ENCODE measurements at places on chromosomes 4 and X. TPM values are rescaled to one million over a fixed set of nuclear protein-coding genes. Genes with fewer than 3 reads are reported as not detected.

DNA sequence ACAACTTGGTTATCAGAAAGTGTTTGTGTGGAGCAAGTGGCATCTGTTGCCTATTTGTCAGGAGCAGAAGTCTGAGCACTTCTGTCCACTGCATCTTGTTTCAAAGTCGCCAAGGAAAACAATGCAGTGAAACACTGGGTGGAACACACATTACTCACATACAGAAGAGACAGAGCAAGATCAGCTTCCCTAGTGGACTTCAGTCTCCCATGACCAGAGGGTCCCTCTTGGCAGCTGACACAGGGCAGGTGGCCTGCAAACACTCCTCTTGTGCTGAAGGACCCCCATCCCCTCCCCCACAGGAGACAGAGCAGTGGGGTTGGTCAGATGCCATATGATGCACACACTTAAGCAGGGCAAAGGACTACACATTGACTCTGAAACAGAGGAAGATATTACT, 3.6 kb upstream of the BBS12 start:
- no peak for DNase-seq

DNA sequence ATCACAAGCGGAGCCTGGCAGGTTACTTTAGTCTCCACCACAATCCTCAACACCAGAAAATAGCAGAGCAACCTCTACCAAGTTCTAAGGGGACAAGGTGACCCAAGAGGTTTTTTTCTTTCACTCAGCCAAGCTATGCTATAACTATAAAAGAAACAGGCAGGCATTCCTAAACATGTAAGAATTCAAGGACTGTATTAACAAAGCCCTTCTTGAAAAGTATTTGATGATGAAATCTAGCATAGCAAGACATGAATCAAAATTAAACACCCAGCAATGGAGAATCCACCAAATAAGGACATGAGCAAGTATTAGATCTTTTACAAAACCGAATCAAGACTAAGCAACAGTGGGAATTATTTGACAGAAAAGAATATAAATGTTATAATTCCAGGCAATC, 25.7 kb upstream of the C1QTNF7 start:
- no peak for DNase-seq

DNA sequence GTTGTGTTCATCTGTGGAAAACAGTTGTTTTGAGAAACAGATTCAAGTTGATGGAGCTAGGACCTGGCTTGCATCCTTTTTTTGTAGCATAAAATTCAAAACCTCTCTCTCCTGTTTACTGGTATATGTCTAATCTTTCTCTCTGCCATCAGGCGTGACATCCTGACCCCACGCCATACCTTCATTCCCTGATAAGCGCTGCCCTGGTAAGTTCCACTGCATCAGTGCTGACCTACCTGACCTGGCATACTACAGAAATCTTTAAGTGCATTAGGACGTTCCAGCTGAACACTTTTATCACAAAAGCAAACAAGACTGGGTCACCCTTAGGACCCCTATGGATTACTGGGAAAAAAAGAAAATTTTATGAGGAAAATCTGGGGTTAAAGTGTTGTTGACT, 230.7 kb downstream of the SHROOM3 start:
- no peak for DNase-seq

DNA sequence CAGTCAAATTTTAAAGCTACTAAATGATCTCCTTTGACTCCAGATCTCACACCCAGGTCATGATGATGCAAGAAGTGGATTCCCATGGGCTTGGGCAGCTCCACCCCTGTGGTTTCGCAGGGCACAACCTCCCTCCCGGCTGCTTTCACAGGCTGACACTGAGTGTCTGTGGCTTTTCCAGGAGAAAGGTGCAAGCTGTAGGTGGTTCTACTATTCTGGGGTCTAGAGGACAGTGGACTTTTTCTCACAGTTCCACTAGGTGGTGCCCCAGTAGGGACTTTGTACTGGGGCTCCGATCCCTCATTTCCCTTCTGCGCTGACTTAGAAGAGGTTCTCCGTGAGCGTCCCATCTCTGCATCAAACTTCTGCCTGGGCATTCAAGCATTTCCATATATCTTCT, 845.2 kb downstream of the PCDH18 start:
- DNase-seq: no peak

DNA sequence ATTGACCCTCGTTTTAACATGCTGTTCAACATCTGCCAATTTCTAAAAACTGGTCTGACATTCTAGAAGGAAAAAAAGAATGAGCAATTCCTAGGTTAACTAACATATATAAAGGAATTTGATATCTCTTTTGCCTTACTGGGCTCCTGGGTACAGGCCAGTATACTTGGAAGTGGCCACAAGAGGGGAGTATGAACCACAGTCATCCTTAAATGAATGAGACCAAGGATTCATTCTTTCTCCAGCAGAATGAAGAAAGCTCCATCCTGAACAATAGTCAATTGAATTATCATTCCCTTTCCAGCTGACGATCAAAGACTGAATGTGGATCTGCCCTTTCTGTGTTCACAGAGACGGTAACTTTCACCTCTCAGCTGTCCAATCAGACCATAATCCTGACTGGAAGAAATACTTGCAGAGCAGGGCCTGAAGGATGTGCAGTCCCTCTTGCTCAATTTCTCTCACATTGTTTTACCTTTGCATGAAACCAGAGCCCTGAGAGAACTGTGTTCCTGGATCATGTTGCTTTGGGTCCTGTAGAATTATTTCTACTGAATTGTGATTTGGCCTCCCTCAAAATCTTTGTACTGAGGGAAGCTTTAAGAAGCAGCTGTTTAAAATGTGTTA, 14.8 kb upstream of the SPARCL1 start:
- DNase-seq: no peak

GRCh38 chr4:176838601-176839433, 46.1 kb upstream of the VEGFC start:
- DNase-seq: no peak

DNA sequence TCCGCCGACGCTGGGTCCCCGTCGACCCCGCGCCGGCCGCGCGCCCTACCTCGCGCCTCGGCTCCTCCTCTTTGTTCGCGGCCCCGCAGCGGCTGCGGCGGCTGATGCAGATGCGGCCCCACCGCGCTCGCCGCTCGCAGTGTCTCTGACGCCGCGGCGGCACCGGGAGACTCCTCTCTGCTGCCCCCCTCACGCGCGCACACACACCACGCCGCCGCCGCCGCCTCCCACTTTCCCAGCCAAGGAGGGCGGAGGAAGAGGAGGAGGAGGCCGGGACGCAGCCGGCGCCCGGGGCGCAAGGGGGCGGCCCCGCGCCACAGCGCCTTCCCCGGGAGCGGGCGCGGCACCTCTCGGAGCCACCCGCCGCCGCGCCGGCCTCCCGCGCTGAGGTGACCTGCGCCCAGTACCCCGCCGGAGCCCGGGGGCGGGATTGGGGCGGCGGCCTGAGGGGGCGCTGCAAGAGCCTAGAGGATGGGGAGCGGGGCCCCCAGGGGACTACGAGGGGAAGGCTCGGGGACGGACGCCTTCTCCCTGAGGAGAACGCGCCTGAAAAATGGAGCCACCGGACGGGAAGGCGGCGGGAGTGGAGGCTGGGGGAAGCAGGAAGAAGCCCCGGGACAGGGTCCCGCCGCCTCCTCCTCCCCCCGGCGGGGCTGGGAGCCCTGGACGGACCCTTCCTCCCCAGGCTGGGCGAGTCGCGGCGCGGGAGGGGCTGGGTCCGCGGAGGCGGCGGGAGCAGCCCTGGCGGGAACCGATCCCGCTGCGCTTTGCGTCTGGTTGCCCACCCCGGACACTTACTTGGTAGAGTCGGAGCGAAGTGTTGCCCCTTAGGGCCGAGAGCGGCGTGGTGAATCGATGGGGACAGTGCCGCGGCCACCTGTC, at the start of gene SH3RF1:
TSS of gene SH3RF1 (minus strand) at position 147 of the 882 bp plus-strand sequence. CDS start 1,744 bp downstream, outside the sequence.
- peak; percentile 89 for DNase-seq

DNA sequence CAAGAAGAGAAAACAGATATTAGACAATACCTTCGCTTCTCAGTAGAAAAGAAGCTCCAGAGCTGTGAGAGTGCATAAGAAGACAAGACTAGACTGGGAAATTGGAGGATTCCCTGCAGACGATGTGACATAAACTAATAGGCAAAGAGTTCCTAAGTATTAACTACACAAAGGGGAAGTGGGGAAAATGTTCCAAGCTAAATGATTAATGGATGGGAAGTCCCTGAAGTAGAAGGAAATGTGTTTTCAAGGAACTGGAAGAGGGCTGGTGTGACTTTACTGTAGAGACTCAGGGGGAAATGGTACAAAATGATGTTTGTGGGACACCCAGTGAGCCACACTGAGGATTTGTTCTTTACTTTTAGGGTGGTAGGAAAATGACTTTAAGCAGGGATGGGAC, 69.7 kb upstream of the DCLK2 start:
- no peak for DNase-seq

DNA sequence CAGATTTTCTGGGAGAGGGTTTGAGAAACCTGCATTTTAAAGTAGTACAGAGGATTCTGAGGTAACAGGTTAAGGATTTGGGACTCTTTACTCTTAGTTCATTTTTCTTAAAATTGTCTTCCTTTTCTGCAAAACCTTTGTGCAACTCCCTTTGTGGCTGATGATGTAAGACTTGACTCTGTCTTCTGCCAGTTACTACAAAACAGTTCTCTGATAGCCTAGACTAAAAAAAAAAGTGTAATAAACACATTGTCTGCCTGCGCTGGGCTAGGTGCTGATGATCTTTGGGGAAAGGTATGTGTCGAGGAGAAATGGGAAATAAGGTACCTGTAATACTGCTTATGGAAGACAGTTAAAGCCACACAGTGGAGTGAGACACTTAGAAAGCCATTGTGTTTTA, 28.7 kb downstream of the IL13RA1 start:
- DNase-seq: no peak

DNA sequence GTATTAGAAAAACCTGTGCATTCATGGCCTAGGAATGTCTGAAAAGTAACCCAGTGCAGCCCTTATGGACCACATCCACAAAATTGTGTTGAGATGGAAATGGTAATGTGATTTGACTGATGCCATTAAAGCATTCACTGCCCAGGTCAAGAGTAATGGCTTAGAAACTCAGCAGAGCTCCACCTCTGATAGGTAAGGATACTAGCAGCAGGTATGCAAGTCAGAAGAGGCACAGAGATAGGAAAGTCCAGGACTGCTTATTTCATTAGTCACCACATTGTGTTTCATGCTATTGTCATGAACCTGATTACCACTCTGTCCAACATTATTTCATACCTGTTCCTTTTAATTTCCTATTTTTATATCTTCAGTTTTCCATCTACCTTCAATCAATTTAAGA, 2042.2 kb downstream of the ARAP2 start:
- DNase-seq: no peak

GRCh38 chr4:150952167-150952845, 62.8 kb downstream of the LRBA start:
- DNase-seq: no peak

- DNase-seq: no peak
Observed at GRCh38 chrX:87140800-87141483, 376.7 kb upstream of the KLHL4 start.

DNA sequence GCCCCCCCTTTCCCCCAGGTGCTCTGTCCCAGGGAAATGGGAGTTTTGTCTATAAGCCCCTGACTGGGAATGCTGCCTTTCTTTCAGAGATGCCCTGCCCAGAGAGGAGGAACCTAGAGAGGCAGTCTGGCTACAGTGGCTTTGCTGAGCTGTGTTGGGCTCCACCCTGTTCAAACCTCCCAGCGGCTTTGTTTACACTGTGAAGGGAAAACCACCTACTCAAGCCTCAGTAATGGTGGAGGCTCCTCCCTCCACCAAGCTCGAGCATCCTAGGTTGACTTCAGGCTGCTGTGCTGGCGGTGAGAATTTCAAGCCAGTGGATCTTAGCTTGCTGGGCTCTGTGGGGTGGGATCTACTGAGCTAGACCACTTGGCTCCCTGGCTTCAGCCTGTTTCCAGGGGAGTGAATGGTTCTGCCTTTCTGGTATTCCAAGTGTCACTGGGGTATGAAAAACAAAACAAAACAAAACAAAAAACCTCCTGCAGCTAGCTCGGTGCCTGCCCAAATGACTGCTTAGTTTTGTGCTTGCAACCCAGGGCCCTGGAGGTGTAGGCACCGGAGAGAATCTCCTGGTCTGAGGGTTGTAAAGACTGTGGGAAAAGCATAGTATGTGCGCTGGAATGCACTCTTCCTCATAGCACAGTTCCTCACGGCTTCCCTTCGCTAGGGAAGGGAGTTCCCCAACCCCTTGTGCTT, 41.7 kb downstream of the ITM2A start:
- DNase-seq: no peak

GRCh38 chr4:8617486-8618040, 25.0 kb downstream of the CPZ start:
- DNase-seq: no peak

GRCh38 chrX:153764786-153765137, 713 bp downstream of the PLXNB3 start:
- no peak for DNase-seq

- no peak for DNase-seq
Observed at GRCh38 chrX:128619490-128619889, 567.3 kb upstream of the ACTRT1 start.

DNA sequence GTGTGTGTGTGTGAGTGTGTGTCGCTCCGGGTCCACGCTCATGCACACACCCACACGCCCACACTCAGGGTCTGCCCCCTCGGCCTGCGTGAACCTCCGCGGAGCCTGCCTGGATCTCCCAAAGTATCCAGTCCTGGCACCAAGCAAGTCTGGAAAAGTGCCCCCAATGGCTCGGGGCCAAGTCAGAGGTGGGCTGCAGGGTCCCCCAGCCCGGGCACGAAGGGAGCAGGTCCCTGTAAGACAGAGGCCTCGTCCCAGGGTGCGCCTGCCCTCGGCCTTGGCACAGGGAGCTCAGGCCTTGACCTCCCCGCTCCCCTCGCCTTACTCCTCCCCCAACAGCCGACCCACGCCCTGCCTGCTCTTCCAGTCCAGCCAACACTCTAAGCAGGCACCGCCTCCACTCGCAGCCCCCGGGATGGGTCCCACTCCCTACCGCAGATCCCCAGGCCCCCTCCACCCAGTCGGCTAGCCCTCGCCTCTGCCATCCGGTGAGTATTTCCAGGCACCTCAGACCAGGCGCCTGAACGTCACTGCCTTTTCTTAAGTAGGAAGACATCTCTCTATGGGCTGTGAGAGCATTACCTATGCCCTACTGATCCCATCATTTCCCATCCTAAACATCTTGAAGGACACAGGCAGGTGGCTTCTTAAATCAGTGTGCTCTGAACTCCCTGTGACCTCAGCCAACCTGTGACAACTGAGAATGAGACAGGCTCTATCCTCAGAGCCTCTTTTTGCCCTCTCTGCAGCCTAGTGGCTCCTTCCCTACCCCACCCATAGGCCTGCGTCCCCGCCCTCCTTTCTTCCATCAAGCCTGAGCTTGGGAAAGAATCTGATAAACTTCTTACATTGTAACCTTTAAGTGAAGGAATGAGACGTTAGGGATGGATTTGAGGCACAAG, 704 bp downstream of the FAM114A1 start:
- peak; percentile 34 for DNase-seq

DNA sequence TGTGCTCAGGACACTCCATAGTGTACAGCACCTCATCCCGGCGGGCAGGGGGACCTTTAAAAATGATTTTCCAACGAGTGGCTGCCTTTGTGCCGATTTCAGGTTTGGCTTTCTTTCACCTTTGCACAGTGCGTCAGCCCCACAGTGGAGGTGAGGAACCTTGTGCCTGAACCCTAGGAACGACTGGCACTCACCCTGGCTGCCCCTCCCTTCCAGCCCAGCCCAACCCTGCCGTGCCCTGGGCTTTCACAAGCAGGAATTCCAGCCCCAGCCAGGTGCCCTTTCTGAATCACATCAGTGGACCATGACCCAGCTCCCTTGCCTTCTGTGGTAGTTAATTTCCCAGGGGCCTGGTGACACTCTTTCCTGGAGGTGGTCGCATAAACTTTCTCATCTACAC, 1.3 kb downstream of the TMEM164 start:
- peak; percentile 38 for DNase-seq

- no peak for DNase-seq
Observed at GRCh38 chrX:74509989-74510388, 88.7 kb downstream of the SLC16A2 start.

SPIN2A gene
- total RNA-seq: 0.28 TPM

PCYT1B gene
- total RNA-seq: 1.7 TPM

AR gene
- total RNA-seq: 0.43 TPM

PRPS1 gene
- 17.7 TPM for total RNA-seq

FGFR3 gene
- total RNA-seq: 88.3 TPM
